Stimulated activated naive CD4-positive, alpha-beta T cell treated with Interleukin-2 at 50 U/mL for 16 hours (primary cell): ENCODE measurements at places on chromosomes 1 and 21.

DNA sequence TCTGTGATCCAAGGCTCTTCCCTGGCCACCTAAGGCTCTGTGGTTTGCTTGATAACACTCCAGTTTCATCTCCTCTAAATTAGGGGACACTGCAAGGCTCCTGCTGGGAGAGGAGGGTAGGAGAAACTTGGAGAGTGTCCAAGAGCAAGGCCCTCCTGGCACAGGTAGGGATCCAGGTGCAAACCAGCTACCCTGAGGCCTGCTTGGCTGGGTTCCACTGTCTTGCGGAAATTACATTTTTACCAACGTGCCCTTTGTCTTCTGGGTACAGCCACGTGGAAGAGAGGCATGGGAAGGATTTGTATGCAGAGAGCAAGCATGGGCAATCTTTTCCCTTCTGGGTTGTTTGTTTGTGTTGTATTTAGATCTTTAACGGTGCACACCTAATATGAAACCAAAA is 132.5 kb downstream of the PRDM2 start:
- DNase-seq = no peak

DNA sequence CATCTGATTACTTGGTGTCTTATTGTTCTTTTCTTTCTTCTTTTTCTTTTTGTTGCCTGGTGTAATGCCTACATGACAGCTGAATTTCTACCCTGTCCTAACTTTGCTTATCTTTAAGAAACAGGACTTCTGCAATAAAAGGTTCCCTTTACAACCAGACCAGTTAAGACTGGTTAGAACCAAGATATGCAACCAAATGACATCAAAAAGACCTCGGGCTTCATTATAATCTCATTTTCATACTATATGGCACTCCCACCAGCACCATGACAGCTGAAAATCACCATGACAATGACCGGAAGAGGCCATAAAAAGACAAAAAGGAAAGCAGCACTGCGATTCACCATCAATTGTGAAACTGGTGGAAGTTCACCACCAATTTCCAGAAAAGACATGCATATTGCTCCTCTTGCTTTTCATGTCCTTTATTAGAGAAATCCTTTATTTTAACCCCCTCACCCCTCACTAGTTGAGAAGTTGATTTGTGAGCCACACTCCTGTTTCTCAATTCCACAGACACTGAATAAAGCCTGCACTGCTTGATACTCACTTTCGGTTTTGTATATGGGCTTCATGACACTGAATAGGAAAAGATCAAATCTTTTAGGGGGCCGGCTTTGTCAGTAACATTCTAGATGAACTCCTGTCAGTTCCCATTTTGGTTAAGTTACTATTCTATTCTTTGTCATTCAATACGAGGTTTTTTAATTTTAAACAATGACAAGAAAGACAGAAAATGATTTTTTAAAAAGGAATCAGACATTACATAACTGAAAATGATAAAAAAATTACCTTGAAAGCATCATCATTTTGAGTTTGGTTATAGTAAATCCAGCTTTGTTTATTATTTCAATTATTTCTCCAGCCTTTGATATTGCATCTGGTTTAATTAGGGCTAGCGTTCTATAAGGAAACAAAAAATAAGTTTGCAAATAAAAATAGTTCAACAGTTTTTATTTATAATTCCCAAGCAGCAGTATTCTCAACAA is 58.1 kb downstream of the NME7 start:
- DNase-seq = no peak

DNA sequence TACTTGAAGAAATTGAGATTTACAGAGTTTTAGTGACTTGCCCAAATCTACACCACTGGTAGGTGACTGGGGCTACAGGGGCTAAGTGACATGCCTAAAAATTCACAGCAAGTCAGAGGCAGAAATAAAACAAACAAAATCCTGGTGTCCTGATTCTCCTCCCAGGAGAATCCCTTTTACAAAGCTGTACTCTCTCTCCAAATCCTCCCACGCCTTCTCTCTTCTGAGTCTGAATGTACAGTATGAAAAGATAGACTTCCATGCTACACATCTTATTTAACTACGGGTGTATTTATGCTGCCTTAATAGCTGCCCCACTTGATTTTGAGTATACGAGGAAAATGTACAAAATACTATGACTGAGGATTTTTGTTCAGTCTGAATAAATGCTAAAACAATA is 65.4 kb downstream of the SGIP1 start:
- no peak for DNase-seq

- DNase-seq = no peak
Measured at GRCh38 chr1:109391626-109392025, 6.1 kb downstream of the SORT1 start.

- DNase-seq = no peak
Measured at GRCh38 chr1:10675813-10676212, 120.6 kb downstream of the CASZ1 start.
